Stimulated activated CD8-positive, alpha-beta memory T cell treated with anti-CD3 and anti-CD28 coated beads, Interleukin-4, amount 100 ng/mL, for 24 hours (primary cell): ENCODE measurements at places on chromosomes 5 and 9.

DNA sequence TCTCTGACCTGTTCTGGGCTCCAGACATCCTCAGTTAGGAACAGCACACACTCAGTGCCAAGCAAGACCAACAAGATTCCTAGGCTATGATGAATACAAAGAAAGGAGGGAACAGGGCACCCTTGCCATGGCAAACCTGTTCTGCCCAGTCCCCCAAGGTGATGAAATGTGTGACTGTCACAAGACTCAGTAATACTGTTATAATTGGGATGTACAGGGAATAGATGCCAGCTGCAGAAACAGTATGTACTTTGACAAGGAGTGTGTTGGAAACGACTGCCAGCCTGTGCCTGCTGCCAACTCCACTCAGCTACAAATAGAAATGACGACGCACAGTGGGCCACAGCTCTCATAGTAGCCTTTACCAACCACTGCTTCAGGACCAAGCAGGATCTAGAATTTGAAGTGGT, 453.0 kb downstream of the EFNA5 start:
- no peak for DNase-seq

- no peak for DNase-seq
Observed at GRCh38 chr9:6184749-6185645, 30.6 kb upstream of the IL33 start.

DNA sequence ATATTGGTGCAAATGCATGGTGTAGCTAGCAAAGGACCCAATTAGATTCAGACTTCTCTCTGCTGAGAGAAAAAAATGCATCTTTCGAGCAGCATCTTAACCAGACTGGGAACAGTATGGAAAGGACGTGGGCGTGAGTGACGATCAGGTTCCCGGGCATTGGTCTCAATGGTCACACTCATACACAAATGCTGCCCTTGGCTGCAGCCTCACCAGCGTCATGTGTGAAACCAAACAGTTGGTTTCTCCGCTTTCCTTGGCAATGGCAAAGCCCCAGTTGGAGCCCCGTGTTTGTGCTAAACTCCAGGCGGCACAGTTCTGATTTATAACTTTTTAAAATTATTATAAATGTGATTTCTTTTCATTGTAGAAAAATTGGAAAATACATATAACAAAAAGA, 237.8 kb downstream of the SEC61B start:
- no peak for DNase-seq

GRCh38 chr9:126957687-126958053, 43.1 kb downstream of the RALGPS1 start:
- DNase-seq: no peak

DNA sequence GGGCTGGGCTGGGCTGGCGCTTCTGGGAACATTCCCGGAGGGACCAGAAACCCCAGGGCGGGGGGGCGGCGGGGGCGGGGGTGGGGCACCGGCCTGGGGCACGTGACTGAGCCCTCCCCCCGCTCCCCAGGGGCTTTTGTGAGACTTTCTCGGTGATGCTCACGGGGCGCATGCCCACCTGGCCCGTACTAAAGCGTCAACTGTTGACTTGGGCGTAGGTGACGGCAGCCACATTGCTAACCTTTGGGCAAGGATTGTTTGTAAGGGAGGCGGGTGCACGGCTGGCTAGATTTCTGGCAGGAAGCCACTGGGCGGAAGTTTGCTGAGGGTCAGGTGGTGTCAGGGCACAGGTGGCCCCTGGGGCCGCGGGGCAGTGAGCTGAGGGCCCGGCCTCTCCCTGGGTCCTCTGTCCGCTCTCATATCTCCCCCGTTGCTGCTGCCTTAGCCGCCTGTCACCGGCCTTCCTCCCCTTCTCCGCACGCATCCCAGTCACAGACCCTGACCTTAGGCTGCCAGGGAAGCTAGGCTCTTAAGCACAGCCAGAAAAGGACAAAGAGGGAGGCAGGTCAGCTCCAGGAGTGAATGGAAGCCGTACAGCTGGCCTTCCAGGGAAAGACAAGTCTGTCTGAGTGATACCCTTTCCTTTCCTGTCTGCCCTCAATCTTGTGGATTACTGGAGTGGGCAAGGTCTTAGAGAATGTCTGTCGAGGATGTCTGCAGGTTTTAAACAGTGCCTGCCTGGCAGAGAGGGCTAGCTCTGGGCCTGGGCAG, 812 bp downstream of the CACFD1 start:
- no peak for DNase-seq

DNA sequence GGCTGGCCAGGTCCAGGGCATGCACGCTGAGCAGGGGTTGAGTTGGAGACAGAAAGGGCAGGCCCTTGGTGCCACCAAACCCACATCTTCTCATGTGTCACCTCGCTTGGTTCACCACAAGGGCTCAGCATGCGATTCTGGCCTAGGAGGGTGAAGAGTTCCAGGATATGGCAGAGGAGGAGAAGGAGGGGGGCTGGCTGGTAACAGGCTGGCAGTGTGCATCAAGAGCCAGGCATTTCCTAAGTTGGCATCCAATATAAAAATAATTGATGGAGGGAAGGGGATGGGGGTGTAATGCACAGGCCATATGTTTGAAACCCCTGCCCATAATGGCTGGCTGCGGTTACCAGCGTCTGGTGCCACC, 255.6 kb downstream of the NFIB start:
- no peak for DNase-seq

DNA sequence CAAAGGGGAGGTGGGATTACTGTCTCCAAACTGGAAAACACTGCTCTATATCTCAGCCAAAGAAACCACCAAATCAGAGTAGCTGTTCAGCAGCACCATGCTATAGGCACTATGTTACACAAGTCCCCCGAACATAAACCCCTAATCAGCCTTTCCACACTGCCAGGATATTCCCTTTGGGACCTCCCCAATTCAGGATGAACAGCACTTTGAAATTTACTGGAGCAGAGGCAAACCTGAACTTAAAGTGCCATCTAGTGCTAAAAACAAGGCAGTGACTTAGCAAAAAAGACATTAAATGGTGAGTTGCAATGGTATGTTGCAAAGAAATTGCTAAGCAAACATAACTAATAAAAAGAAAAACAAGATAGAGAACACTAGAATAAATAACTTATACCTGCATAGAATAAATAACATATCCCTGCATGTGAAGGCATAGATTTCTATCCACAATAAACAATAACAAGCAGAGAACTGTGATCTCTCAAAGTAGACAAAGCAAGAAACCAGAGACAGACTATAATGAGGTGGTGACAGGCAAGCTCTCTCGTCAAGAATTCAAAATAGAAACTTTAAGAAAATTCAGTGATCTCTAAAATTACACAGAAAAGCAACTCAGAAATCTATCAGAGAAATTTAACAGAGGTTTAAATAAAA, 584.4 kb upstream of the ACO1 start:
- no peak for DNase-seq

DNA sequence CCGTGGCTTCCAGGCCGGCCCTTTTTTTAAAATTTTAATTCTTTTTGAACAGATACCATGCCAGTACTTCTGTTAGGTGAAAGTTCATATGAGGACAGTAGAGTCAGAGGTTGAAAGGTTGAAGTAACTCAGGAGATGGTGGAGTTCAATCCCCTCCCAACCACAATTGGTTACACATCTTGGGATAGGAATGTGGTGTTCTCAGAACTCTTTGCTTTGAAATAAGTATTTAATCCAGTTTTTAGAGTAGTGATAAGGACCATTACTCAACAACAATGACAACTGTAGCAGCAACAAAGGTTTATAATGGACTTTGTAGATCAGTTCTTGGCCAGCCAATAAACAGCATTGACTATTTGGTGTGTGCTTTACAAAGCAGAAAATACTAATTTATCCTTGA, 116.0 kb downstream of the ARHGAP26 start:
- no peak for DNase-seq

DNA sequence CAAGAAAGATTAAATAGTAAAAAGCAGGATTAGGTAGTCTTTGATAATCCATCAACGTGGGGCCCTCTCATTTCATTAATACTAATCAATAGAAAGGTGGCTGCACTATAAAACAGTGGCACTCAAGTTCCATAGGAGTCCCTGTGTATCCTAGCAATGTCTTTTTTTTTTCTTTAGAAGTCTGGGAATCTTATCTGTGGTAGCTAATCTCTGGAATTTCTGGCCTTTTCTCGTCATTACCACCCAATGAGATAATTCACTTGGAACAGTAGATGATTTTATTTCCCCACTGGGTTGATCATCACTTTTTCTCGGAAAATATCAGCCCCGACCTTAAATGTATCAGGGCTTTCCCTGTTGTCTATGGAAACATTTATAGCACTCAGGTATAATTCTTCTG, 86.8 kb upstream of the CDH6 start:
- no peak for DNase-seq
